Stimulated activated CD8-positive, alpha-beta memory T cell treated with anti-CD3 and anti-CD28 coated beads, Interleukin-4, amount 100 ng/mL, for 1 hour (primary cell): ENCODE measurements at places on chromosomes 5 and 9.

DNA sequence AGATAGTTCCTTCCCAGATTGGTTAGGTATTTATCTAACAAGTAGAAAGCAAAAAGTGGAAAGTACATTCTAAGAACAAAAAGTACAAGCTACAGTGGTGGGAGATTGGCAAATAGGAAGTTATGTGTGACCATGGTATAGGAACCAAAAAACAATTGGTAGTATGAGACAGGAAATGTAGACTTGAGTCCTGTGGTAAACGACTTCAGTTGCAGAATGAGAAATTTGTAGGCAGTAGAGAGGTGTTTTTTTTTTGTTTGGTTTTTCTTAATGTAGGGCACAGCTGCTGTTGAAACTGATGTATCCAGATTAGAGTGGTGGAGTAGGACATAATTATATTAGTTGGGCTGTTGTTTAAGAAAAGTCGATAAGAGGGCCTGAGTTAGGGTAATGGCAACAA lies 72.0 kb downstream of the CCNH start:
- no peak for DNase-seq

DNA sequence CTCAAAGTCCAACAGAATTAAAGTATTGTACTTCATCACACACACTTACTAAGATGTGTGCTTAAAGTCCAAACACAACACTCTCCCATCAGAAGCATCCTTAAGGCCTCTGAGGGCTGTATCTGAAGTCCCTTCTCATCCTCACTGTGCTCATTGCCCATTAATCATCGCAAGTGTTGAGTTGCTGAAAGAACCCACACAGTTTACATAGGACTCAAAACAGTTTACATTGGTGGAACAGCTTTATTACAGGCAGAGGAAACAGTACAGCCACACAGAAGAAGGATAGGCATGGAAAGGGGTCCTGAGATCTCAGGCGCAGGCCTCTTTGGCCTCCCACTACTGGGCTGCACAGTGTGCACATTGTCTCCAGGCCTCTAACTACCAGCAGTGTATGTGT lies 113.4 kb downstream of the CMYA5 start:
- no peak for DNase-seq

DNA sequence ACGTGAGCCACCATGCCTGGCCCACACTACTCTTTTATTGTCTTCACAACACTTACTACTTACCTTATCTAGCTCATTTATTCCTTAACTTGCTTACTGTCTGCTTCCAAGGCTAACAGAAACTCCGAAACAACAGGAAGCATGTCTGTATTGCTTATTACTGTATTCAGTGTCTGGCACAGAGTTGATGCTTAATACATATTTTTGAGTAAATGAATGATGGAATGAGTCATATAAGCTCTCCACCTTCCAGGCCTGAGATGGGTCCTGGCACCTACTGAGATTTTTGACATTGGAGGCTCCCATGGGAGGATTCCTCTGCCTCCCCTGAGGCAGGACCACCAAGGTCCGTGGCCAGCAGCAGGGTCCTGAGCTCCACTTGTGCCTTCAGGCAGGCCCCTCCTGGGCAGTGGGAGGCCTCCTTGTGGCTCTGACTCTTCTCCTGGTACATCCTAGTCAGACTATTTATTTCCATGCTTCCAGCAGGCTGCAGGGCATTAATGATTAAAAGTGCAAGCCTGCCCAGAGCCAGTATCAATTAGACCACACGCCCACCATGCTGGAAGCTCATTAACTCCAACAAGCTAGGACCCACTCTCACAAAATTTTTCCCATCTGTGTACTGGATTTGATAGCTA lies 76.5 kb upstream of the CTNNA1 start:
- DNase-seq: no peak

GRCh38 chr9:72863456-72864094 lies 89.3 kb downstream of the ALDH1A1 start:
- no peak for DNase-seq

DNA sequence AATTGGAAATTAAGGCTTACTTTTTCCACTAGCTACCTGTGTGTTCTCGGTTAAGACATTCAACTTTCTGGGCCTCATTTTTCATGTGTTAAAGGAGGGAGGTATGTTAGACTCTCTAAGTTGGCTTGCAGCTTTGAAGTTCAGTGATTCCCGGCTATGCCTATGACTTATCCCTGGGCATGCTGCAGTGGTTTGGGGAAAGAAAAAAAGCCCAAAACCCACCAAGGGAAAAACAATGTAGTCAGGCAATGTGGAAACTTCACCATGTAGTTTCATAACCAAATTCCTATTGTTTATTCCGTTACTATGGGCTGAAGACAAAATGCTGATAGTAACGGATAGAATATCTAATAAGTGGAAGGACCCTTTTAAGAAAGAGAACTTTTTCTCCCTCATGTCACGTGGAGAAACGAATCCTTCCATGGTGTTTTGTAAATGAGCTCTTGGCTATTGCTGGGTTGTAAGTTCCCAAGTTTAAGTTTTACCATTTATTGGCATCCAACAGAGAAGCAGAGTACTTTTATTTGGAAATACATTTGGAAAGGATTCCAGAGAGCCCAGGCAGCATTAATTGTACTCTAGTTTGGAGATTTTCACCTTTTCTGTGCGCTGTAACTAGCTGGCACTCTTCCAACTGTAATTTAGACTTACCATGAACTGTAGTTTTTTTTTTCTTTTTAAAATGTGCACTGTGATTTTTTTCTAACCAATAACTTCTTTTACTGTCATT lies 84.9 kb upstream of the MPDZ start:
- DNase-seq: no peak

GRCh38 chr5:126917918-126918614 lies 112.3 kb downstream of the MARCHF3 start:
- DNase-seq: no peak

DNA sequence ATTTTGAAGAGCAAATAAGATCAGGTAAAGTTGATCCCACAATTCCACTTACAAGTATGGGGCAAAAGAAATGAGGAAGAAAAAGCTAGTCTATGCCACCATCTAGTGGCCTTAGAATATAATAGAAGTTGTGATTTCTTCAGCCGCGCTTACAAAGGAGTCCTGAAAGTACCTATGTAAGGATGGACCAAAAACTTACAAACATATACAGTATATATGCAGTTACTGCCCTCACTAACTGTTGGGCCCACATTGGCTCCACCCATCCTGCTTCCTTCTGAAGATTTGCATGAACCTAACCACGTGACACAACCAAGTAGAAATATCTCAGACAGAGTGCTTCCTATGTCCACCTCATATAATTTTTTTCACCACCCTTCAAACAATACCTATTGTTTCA lies 11.7 kb upstream of the OR13D1 start:
- DNase-seq: no peak

GRCh38 chr5:88515881-88516819 lies 247.5 kb upstream of the TMEM161B start:
- no peak for DNase-seq

- no peak for DNase-seq
Observed at GRCh38 chr9:26244661-26245451, 566.6 kb upstream of the TUSC1 start.

DNA sequence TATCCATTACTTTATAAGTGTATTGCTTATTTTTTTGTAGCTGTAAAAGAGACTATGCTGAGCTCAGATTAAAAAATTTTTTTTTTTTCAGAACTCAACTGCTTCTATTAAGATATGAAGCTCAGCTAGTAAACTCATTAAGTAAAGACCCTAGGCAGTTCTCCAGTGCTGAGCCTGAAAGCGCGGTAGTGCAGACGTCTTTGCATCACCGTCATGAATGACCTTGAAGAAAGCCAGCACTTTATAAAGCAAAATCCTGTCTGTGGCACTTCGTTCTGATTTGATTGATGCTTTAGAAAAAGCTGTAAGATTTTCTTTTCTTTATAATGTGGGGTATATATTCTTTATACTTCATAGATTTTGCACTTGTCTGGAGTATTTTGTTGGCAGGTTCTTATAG lies 105.7 kb downstream of the ATG10 start:
- DNase-seq: no peak
